ENCODE measurements at places on chromosomes 5 and 9.
A peak's percentile ranks its signal among the peaks of the same experiment; 100 is the strongest.

DNA sequence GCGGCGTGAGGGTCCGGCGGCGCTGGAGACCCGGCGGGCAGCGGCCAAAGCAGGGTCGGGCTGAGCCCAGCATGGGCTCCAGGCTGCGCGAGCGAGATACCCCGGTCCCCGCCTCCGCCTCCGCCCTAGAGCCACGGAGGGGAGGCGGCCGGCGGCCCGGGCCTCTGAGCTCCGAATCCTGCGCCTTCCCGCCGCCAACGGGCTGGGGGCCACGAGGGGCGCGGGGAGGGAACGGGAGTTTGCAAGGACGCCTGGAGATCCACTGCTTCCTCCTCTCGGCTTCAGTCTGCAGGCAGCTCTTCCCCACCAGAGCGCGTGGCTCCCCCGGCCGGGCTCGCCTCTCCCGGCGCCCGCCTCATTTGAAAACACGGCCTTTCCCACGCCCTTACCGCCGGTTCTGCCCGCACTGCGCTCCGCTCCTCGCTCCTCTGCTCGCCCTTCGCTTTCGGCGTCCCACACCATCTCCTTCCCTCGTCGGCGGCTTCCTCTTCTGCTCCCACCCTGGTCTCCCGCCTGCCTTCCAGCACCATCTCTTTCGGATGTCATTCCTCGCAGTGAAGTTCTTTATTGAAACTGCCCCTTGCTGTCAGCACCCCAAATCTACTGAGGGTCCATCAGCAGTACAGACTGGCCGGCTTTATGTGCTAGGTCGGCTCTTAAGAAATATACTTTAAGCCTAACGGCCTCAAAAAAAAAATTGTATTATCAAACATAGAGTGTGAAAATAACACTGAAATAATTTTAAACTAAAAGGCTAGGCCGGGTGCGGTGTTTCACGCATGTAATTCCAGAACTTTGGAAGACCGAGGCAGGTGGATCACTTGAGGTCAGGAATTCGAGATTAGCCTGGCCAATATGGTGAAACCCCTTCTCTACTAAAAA, 105.0 kb upstream of the FAM120A start:
- DNase-seq = no peak

DNA sequence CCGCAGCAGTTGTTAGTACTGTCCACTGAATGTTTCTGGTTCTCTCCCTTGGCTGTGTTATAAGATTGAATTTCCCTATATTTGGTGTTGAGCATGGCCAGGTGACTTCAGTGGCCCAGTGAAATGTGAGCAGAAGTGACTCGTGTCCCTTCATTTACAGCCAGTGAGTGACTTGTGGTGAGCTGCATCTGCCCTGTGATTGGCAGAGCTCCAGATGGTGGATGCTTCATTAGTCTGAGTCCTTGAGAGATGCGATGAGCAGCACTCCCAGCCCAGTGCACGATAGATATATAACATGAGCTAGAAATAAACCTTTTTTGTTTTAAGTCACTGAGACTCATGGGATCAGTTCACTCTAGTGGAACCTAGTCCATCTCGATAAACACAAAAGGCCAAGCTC, 19.3 kb downstream of the PCSK5 start:
- DNase-seq = no peak

GRCh38 chr9:27353474-27354229, 56.7 kb upstream of the EQTN start:
- DNase-seq = peak; percentile 34

DNA sequence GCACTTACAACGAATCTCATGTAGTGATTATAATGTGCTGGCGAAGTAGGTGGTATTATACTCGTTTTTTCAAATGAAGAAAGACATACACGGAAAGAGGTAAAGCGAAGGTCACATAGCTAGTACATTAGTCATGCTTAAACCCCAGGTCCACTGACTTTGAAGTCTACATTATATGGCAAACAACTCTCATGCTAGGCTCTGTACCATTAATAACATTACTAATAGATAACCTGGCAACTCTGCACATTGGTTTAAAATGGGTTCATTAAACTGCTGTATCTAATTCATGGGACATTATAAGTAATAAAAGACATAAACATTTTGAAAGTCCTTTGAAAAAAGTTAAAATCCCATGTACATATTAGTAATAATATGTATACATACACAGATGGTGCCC, 21.2 kb downstream of the FYB1 start:
- no peak for DNase-seq

DNA sequence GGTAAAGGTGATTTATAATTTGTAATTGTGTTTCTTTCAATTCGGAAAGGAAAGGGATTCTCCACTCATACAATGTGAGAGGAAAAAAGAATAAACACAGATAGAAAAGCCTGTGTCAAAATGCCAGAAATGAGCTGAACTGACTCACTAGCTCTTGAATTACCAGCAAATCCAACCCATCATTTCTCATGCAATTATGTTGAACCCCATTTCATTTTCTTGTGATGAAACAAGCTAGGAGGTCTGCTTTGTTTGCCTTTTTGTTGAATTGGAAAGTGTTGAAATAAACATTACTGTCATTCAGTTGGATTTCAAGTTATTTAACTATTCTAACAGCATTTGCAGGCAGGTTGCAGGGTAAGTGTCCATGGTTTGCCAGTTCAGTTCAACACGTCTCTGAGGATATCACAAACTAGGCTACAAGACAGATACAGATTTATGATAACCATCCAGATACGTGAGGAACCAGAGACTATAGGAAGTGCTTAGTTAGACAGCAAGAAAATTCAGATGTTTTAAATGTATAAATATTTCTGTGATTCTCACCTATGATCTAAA, 547.2 kb downstream of the MAT2B start:
- DNase-seq = no peak

DNA sequence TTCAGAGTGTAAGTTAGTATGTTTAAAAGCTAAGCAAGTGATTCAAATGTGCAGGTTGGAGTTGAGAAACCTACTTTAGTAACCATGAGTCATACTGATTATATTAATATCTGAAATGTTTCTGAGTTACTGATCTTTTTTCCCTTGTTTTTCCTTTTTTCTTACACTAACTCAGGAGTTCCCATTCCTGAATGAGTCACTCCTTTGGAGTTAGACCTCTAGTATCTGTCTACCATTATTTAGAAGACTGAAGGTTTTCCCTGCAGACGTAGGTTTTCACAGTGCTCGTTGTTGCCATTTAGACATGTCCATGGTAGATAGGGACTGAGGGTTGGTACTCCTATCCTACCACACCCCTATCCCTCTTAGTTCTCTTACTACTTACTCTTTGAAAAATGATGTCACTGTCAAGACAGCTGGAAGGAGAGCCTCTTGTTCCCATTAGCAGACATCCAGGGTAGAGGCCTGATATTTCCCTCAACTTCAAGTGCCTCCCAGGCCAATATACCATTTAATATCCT, 20.2 kb downstream of the OCLN start:
- no peak for DNase-seq

DNA sequence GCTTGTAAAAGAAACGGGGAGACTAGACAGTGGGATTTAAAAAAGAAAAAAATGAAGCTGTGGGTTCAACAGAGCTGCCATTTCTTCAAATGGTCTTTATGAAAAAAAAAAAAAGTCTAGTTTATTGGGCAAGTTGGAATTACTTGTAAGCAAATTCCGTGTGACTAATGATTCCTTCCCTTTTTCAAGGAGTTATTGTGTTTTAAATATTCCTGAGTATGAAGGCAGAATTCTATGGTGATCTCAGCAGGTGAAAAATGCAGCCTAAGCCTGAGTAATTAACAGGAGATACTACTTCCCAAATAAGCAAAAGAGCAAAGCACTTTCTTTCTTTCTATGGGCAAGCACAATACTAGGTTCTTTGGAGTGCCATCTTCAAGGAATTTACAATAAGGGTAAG, 481.9 kb downstream of the ZNF608 start:
- no peak for DNase-seq

Measured in NCI-H1105 (cell line).